GF-D8 (cell line): ENCODE measurements at places on chromosomes 2 and 18.
A peak's percentile ranks its signal among the peaks of the same experiment; 100 is the strongest.

GRCh38 chr2:121031568-121032340 is 253.2 kb downstream of the TFCP2L1 start:
- no peak for DNase-seq

GRCh38 chr18:61998957-61999356 is 106.2 kb upstream of the RNF152 start:
- DNase-seq, result no peak

GRCh38 chr18:49185623-49186022 is 234.9 kb upstream of the SMAD7 start:
- DNase-seq, result no peak

DNA sequence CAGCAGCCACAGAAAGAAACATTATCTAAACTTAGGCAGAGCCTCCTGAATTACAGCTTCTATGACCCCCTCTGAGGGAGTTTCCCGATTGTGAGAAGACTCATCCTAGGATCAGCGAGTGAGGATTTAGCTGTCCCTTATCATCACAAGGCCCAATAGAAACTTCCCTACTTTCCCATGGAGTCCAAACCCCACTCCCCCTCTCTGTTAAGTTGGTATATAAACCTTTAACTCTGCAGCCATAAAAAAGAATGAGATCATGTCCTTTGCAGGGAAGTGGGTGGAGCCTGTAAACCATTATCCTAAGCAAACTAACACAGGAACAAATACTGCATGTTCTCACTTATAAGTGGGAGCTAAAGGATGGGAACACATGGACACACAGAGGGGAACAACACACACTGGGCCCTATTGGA is 78.8 kb downstream of the MYL12B start:
- no peak for DNase-seq

GRCh38 chr18:78871618-78872017 is 108.0 kb upstream of the SALL3 start:
- no peak for DNase-seq

DNA sequence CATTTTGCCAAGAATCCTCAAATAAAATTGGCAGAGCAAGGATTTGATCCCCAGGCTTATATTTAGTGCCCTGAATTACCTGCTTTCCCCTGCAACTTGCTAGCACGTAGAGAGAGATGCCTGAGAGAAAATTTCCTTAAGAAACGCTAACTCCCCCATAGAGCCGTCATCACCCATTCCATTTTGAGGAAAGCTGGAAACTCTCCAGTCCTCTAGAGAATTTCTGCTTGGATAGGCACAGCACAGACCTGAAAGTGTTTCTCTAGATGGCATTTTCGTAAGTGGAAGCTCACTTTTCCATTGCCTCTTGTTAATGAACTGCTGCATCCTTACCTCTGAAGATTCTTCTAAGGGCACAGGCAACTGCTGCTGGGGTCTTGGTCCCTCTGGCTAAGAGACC is 277.8 kb upstream of the SIX2 start:
- DNase-seq, result no peak

DNA sequence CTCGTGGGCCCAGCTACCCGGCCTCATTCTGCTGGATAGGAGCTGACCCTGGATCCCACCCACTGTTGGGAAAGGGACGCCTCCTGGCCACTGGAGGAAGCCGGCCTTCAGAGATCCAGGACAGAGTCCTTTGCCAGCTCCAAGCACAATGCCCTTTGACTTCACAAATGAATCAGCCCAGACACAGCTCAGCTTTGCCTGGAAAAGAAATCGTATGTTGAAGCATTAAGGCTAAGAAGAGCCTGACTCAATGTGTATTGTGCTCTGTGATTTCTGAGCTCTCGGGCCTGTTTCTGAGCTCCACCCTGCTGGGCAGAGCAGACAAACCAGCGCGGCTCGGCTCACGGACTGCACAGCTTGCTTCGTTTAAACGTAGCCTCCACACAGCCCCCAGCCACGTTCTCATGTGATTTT is 162.9 kb upstream of the APCDD1 start:
- DNase-seq, result no peak

DNA sequence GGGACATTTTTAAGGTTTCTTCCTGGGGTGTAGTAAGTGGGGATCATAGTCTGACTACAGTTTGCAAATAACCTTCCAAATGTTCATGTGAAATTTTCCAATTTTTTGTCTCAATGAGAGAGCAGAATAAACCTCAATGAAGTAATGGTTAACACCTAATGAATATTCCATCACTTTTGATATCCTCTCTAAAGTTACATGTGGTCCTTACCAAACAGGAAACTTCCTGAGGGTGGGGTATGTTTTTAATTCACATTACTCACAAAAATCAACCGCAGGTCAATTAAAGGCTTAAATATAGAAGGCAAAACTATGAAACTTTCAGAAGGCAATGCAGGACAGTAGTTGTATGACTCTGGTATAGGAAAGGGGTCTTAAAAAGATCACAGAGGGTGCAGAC is 13.2 kb downstream of the ZNF407 start:
- no peak for DNase-seq

DNA sequence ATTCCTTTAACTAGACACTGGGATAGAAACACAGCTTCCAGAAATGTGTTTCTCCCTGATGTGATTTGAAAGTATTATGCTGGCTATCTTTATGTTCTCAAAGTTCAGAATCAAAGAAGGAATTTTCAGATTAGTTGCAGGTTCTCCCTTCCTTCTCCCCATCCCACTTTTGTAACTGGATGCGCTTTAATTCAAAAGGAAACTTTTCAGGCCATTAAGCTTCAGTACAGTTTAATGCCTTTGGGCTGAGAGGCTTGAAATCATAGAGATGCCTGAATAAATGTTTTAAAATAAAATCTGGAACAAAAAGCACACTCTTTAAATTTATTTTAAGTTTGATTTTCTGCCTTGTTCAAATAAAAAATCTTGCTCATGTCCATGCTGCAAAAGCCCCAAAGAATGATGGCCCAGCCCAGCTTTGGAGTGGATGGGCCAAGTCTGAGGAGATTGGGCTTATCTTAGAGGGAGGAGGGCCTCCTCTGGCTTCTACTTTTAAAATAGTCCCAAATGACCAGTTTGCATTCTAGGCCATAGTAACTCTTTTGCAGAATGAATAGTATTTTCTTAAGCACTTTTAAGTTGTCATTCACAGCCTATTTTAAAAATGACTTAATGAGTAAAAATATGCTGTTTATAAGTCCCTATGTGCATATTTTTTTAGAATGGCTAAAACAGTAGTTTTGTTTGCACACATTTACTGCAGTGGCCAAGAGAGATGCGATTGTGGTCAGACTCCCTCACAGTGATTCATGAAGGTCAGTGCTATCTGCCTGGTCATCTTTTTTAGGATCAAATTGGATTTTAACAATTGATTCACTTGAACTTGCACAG is 129.2 kb downstream of the MTX2 start:
- DNase-seq, result no peak

DNA sequence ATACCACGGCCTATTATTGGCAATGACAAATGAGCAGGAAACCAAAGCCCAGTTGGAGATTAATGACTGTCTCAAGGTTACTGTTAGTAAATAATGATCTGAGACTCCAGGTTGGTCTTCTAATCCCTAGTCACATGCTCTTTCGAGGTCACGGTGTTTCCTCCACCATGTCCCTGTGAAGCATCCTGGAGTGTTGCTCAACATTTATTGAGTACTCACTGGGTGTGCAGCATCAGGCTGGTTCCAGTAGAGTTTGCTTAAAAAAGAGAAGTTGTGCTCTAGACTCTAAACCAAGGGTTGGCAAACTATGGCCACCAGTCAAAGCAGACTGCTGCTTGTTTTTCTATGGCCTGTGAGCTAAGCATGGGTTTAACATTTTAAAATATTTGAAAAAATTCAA is 263.8 kb upstream of the ATP5MC3 start:
- no peak for DNase-seq

- no peak for DNase-seq
These were observed 7.9 kb downstream of the CLHC1 start for GRCh38 chr2:55223958-55224760.

DNA sequence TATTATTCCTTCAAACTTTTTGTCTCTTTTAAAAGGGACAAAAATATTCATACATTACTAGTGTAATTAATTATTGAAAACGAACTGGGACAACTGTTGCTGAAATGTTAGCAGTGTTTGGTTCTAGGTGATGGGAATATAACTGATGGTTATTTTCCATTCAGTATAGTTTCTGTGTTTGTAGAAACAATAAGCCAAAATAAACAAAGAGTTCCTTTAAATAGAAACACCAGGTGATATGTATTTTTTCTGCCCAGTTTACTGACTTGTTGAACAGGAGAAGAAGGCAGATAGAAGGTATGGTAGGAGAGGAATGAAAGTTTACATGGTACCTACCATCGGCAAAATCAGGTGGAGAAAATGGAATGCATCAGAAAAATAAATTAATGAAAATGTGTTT is 74.2 kb downstream of the LYPD6B start:
- no peak for DNase-seq

GRCh38 chr2:85266146-85267041 is 61.4 kb downstream of the TGOLN2 start:
- no peak for DNase-seq

DNA sequence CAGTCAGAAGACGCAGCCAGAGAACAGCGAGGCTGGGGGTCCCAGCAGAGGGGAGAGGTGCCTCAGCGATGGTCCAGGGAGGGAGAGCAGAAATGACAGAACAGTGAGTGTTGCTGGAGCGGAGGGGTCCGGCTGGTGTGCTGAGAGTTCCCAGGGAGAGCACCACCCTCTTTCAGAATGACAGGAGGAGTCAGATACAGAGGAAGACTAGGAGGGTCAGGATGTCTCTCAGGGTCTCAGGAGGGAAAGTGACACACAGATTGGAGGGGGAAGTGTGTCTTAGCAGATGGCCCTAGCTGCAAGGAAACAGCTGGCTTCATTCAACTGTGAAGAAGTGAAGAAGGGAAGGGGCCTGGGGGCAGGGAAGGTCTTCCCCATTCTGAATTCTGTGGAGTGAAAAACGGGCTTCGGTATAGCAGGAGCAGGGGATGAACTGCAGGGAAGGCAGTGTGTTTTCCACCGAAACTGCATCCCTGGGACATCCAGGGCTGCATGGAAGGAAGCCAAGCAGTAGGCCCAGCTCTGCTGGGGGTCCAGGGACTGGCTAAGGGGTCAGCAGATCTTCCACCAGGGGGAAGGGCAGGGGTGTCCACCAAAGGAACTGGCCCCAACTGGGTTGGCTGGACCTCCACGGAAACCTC is 90.0 kb upstream of the OTOS start:
- DNase-seq, result no peak

- DNase-seq, result no peak
These were observed 28.4 kb upstream of the PXDN start for GRCh38 chr2:1772471-1773267.

- DNase-seq, result peak; percentile 51
These were observed 20.6 kb upstream of the ATRAID start for GRCh38 chr2:27191070-27191829.

GRCh38 chr18:12891561-12891960 is 7.5 kb upstream of the PTPN2 start:
- DNase-seq, result no peak

DNA sequence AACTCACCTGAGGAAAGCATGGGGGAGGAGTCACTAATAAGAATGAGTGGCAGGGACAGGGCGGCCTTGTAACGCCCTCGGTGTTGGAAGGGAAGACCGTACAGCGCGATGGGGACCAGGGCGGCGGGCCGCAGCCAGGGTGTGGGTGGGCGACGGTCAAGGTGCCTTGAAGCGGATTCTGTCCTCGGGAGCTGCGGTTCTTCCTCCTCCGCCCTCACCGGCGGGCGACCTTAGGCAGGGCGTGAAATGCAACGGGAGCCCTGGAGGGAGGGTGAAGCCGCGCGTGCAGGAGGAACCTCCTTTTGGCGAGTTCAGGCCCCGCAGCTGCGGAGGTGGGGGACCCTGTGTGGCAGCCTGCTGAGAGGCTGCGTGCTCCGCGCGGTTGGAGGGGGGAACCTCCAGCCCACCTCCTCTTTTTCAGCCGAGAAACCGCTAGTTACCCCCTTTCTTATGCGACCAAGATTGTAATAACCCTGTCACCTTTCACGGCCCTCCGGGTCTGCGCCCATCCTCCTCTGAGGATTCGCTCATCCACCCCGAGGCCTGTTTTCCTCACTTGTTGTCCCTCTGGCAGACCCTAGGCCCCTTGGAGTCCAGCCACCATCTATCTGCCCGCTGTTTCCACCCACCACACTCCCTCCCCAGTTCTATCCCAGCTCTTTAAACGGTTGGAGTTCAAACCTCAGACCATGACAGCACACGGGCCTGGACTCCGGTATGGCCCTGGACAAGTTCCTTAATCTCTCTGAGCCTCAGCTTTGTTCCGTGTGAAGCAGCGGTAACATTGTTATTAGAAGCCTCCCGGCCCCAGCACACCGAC is 823 bp upstream of the RNU2-63P start:
- peak; percentile 55 for DNase-seq

- DNase-seq, result no peak
These were observed 85.0 kb downstream of the WDSUB1 start for GRCh38 chr2:159201360-159202063.

DNA sequence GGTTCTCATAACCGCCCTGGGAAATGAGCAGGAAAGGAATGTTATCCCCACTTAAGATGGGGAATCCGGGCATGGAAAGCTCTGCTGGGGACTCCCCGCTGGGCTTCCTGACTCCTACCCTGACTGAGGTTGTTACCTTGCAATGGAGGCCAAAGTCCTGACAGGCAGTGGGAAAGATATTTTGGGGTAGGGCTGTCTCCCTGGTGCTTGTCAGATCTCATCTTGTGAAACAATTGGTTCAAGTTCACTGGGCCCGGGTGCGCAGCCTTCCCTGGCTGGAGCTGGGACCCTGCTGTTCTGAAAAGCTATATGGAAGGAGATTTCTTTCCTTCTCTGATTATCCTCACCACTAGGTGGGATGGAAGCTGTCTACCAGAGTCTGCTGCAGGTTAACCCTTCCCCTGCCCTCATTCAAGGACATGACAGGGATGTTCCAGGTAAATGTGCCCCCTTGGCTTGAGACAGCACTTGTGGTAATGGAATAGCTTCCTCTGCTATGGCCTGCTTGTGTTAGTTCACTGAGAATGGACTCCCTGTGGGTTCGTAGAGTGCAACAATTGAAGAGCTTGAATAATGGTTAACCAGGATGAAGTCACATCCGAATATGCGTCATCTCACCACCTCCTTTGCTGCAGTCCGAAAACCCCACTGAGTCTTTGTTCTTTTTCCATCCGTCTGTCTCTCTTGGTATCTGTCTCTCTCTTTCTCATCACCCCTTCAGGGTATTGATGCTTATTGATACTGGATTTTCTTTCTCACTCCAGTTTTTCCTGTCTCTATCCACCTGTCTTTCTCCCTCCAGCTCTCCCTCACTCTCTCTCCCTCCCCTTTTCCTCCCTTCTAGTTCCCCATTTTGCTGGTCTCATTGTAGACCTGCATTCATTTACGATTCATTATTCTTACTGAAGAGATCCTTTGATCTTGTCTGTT is 67.8 kb upstream of the EPAS1 start:
- no peak for DNase-seq

- no peak for DNase-seq
These were observed 55.1 kb downstream of the CYP27C1 start for GRCh38 chr2:127164761-127165538.

DNA sequence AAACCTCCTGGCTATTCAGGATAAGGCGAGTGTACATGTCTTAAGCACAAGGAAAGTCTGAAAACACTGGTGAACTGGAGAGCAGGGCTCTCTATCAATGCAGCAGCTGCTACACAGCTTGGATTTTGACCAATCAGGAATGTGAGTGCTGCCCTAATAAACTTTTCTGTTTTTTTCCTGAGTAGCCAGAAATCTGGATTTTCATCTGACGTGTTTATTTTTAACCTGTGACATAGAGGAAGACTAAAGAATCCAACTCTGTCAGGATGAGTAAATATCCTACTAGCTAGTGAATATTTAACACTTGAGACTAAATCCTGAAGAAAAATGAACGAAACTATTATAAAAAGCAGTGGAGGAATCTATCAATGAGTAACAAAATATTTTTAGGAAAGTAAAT is 1638.9 kb downstream of the LRP1B start:
- DNase-seq, result no peak

- no peak for DNase-seq
These were observed 161.5 kb downstream of the NAPG start for GRCh38 chr18:10687161-10687925.
